ENCODE measurements at places on chromosomes 4 and X.
A peak's percentile ranks its signal among the peaks of the same experiment; 100 is the strongest.

DNA sequence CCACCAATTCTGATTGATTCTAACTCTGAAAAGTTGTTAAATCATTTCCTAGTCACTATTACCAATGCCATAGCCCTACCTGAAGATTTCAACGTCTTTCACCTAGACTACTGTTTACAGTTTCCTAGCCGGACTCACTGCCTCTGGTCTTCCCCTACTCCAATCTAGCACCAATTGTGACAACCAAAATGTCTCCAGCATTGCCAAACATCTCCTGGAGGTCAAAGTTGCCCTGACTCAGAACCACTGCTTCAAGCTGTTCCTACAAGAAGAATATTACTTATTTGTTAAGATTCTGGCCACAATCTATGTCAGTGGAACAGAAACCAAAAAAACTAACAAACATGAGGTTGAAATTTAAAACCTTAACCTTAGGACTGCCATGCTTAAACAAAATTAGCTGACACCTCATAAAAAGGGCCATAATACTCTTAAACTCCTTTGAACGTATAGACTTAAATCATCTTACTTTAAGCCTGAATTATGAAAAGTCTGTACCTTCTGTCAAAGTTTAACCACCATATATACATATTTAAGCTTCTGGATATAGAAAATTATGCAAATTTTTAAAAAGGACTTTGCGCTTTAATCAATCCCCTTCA, 2.1 kb downstream of the PDS5A start:
- no peak for DNase-seq

DNA sequence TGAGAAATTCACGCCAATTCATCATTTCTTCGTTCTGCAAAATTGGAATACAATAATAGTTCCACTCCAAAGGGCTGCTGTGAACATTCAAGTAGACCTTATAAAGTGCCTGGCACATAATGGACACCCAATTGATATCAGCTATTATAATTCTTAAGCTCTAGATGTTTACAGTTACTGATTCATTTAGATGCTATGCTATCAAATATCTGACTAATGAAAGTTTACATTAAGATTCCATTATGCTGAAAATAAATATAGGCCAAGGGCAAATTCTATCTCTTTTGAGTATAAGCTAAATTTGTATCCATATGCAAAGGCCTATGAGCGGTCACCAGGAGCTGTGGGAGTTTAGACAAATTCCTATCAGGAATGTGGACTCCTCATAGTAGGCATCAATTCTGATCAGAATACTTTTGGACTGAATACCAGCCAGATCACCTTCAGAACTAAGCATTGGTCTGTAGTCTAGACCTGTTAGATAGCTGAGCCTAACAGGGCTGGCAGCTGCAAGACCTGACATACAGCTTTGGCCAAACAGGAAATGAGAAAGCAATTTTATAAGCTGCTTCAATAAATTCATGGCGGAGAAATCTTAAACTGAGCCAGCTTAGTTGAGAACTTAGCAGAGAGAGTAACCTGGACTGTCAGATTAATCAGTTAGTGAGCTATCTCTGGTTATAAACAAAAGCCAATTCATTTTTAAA, 384.3 kb upstream of the ACTRT1 start:
- DNase-seq, result no peak

DNA sequence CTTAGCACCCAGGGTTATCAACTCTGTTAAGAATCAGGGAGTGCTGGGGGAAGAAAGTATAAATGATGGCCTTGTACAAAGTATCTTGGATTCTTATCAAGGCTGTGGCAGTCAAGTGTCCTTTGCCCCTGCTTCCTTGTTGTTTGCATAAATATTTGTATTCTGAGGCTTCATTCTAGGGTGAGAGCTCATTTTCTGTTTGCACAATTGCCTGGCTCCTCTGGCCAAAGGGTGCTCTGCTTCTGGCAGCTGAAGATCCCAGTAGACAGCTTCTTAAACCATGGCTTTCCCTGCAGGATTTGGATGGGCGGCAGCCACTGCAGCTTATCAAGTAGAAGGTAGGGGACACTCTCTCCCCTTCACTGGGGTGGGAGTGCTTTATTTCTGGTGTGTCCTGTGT, at the start of gene GBA3:
GBA3 (plus strand) TSS at position 202 of the 400 bp plus-strand sequence.
- no peak for DNase-seq

DNA sequence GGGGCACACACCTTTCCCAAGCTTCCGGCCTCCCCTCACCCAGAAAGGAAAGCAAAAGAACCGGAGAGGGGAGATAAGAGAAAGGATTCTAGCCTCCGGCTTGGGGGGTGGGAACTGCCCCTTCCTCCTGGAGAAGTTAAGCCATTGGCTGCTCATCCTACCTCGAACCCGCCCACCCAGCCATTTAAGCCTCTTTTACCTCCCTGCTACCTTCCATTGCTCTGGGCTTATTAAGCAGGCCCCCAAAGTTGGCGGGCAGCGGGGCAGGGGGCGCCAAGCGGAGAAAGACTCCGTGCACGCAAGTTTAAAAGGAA, 2.3 kb downstream of the MAML3 start:
- peak; percentile 88 for DNase-seq

GRCh38 chr4:144658015-144658567, 12.1 kb downstream of the HHIP start:
- DNase-seq, result no peak

DNA sequence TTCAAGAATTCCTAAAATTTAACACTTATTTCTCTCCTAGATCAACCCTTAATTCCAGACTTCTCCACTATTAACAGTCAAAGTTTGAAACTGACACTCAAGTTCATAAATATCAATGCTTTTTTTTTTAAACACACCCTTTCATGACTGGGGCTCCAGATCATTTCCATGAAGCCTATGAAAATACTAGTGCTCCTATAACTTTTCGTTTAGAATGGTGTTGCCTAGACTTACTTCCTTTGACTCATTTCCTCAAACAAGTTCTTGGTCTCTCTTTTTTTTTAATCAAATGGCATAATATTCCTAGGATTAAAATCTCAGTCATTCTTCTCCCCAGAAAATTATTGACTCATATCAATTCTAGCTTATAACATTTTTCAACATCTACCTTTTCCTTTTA, 13.1 kb downstream of the ZMAT1 start:
- no peak for DNase-seq

DNA sequence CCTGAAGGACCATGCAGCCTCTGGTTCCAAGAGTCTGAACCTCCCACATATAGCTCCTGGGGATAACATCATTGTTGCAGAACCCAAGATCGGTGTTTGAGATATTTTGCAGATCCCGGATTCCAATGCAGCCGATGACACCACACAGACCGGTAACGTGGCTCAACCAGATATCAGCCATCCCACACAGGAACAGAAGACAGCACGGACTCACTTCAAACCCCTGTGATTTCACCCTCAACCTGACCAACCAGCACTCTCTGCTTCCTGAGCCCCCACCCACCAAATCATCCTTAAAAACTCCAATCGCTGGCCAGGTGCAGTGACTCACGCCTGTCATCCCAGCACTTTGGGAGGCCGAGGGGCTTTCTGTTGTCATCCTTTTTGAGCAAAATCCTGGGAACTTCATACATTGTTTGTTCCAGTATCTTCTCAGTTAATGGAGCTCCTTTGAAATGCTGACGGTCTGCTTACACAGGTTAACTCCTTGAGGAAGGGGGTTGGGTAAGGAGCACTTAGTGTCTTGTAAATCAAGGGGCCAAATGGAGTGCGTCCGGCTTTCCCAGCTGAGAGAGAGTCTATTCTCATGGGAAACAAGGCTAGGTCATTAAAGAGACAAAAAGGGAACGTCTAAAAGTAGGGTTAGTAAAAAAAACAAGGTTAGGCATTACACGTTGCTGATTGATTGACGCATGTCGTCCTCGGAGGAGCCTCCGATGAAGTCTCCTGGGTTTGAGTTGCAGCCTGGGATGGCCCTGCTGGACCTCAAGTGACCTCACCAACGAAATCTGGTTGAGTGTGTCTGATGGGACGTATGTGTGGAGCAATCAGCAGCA, 230.4 kb downstream of the CRLF2 start:
- DNase-seq, result no peak

GRCh38 chr4:139568206-139568955, 12.4 kb upstream of the SETD7 start:
- DNase-seq, result no peak

- no peak for DNase-seq
These were observed 60.3 kb upstream of the HSD17B10 start for GRCh38 chrX:53494436-53494835.

DNA sequence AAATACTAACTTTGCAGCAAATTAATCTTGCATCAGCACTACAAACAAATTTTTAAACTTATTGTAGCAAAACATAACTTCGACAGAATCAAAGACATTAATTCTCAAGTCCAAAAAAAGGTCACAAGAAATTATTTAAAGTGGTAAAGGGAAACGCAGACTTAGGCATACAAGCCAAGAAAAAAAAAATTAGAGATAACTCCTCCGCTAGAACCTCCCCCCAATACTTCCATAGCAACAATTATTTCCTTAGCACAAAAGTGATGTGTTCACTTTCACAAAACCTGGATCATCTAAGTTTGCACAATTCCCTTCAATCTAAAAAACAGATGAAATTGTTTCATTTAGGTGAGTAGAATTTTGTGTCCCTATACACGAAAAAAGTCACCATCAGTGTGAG, 1.1 kb downstream of the LRBA start:
- DNase-seq, result no peak

- no peak for DNase-seq
These were observed 76.2 kb downstream of the DOCK11 start for GRCh38 chrX:118571836-118572235.

- DNase-seq, result no peak
These were observed 78.3 kb downstream of the AR start for GRCh38 chrX:67622053-67622585.

DNA sequence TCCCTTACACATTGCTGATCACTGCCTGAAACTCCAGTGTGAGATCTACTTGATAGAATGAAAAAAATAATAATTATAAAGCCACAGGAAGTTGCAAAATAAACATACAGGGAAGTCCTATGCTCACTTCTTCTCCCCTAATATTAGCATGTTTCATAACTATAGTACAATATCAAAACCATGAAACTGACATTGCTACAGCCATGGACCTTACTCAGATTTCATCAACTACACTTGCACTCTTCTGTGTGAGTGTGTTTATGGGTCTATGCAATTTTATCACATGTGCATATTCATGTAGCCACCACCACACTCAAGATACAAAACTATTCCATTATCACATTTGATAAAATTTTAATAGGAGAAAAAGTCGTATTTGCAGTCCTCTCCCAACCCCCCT, 57.3 kb downstream of the SPINK2 start:
- DNase-seq, result no peak

DNA sequence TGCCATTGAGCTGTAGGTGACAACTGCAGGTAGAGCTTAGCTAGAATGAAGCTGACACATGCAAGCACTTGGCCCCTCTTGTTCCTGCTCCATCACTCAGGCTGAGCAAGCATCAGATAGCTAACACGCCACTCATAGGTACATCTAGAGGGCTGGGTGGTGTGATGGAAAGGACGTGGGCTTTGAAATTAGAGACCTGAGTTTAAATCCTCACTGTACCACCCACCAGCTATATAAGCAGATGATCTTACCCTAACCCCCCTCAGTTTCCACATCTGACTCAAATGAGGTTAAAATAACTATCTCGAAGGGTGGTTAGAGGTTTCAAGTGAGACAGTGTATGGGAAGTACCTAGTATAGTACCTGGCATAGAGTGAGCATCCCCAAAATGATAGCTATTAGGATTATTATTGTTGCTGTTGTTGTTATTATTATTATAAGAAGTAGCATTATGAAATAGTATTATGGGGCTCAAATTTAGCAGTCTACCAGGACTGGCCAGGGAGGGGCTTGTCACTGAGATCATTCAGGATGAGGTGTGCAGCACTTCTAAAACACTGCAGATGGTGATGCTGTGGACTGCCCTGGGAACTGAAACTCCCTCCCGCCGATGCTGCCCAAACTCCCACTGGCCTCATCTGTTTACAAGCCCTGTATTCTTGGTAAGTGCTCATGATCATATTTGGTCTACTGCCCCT, 59.0 kb downstream of the REELD1 start:
- DNase-seq, result no peak

DNA sequence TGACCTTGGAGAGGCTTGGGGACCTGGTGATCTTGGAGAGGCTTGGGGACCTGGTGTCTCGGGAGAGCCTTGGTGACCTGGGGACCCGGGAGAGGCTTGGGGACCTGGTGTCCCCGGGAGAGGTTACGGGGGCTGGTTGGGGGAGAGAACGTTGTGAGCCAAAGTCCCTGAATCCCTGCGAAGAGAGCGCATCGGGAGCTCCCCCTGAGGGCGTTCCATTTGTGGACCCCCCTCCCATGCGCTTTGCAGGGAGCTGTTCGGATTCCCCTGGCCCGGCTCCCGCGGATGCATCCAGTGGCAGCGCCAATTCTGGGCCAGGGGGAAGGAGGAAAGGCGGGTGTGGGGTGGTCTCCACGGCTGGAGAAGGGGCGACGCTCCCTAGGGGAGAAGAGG, 13.3 kb downstream of the SHOX start:
- no peak for DNase-seq

DNA sequence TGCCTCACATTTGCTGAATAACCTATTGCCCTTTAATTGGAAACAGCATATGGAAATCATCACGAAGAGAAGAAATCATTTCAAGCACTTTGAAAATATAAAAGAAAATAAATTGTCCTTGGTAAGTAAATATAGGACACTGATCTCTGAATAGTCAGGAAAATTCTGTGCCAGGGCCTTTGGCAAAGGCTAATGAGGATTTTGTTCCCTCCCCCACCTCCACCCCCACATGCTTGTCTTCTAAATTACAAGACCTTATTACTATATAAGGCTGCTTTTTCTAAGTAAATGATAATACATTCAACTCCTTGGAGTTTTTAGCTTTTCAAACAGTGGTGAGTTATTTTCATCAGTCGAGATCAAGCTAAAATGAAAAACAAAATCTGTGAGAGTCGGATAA, 15.8 kb downstream of the SYNPO2 start:
- DNase-seq, result no peak

GRCh38 chrX:46268412-46268811, 276.8 kb downstream of the ZNF674 start:
- DNase-seq, result no peak

GRCh38 chr4:17027495-17027894, 129.1 kb upstream of the LDB2 start:
- DNase-seq, result no peak

- no peak for DNase-seq
These were observed 38.4 kb upstream of the PDLIM3 start for GRCh38 chr4:185573651-185574199.

- no peak for DNase-seq
These were observed 391 bp upstream of the IDUA start for GRCh38 chr4:986428-986878.

- no peak for DNase-seq
These were observed 93.1 kb downstream of the ANTXR2 start for GRCh38 chr4:79979785-79980437.

GRCh38 chr4:153781280-153781679, 7.6 kb downstream of the SFRP2 start:
- no peak for DNase-seq

DNA sequence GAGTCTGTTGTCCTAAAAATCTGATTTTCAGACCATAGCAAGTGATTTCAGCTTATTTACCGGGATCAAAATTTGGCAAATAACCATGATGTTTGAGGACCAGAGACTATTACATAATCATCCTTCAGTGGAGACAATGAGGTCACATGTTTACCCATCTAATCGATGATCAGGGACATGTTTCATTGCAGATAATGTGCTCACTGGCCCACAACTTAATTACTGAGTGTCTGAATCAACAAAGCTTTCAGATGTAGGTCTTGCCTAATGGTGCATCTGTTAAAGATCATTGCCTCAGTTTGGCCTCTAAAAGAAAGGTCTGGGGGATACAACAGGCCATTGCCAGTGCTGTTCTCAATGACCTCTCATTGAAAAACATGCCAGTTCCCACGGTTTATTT, 42.8 kb upstream of the KLHL34 start:
- no peak for DNase-seq
